Stimulated activated CD4-positive, alpha-beta T cell treated with anti-CD3 and anti-CD28 coated beads, Interleukin-1b, Interleukin-23, amount 100 ng/mL, for 1 hour (primary cell): ENCODE measurements at places on chromosomes 1 and 21.

DNA sequence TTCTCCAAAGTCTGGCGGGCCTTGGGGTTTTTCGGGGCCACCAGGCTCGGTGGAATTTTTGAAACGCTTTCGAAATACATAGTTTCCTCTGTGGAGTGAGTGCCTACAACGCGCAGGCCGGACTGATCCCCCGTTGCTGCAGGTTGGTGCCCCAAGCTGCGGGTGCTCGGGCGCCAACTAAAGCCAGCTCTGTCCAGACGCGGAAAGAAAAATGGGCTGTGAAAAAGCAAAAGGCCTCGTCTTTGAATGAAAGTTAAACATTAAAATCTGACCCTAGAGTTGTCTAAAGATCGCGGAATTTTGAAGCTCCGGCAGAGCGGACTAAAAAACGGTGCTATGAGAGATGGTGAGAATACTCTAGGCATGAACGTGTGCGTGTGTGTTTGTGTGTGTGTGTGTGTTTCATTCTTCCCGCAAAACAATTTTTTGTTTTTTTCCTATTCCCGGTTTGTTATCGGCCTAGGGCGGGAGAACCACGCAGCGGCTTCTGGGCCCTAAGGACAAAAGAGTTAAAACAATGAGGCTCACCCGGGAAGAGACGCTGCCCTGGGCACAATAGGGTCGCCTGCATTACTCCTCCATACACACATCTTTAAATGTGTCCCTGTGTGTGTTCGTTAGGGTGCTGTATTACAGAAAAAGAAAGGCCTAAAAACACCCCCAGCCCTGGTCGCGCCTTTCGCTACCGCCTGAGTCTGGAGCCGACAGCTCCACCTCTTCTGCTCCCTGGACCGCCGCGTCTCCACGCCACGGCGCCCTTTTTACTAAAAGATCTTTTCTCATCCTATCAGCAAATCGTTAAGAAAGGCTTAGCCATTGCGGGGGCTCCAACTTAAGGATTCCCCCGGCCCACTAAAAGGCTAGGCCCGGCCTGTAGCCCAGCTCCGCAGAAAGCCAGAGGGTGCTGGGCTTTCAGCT is 3.2 kb downstream of the TBX15 start:
- DNase-seq: no peak

- no peak for DNase-seq
Observed at GRCh38 chr1:159892944-159893343, 7.0 kb downstream of the CFAP45 start.

GRCh38 chr1:155026588-155026987 is 7.0 kb downstream of the DCST2 start:
- no peak for DNase-seq

GRCh38 chr1:2347409-2347785 is 44.0 kb downstream of the MORN1 start:
- DNase-seq: no peak

GRCh38 chr1:83113652-83114051 is 885.3 kb downstream of the TTLL7 start:
- no peak for DNase-seq

DNA sequence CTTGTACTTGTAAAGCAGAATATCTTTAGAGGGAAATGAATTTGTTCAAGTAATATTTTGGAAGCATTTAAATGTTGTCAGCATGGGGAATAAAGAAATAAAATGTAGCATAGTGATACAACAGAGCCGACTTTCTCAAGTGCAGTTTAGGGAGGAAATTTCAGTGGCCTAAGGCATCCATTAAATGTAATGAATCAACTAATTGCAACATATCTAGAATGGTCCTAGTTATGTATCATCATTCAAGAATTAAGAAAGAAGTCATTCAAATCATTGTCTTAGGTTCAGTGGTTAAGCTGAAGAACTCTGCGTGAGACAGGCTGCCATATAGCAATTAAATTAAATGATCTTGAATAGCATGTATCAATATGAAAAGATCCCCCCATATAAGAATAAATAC is 360.7 kb downstream of the TBX15 start:
- no peak for DNase-seq

DNA sequence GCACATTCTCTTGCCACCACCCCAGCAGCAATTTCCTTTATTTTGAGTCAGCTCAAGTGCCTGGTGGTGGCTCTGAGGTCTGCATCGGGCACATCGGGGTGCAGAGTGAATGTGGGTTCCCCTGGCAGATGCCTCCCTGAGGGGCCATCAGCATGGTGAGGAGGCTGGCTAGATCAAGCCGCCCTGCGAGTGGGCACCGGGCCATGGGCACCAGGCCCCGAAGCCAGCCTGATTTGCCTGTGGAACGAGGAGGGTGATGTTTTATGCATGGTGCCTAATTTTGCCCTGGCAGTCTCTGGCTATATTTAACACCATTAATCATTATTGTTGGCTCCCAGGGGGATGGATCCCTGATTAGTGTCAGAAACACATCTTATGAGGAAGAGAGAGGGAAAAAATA is 36.3 kb downstream of the ACTL8 start:
- no peak for DNase-seq

- no peak for DNase-seq
Observed at GRCh38 chr1:98201666-98202081, 280.8 kb upstream of the DPYD start.

GRCh38 chr1:46623743-46624644 is 7.4 kb upstream of the MOB3C start:
- DNase-seq: no peak

GRCh38 chr1:111665497-111665896 is 45.9 kb downstream of the RAP1A start:
- no peak for DNase-seq

- DNase-seq: no peak
Observed at GRCh38 chr1:40627987-40628902, 37.2 kb downstream of the RIMS3 start.

GRCh38 chr1:205199090-205199930 is 12.2 kb downstream of the DSTYK start:
- no peak for DNase-seq

DNA sequence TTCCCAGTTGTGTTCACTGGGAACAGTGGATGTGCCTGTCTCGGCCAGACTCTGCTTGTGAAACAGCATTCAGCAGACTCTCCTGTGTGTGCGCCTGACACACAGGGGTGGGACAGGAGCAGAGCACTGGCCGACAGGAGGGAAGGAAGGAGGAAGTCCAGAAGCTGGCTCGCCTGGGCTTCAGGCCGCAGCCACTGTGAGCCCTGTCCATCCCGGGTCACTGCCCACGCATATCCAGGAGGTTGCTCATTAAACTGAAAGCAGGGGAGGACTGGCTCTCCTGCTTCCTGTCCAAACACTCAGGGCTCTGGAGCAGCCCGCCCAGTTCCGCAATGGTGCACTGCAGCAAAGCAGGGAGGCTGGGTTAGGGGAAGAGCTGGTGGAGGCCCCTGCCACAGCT is 218.7 kb upstream of the VAMP3 start:
- DNase-seq: no peak

- DNase-seq: no peak
Observed at GRCh38 chr1:188489336-188490112, 1660.8 kb downstream of the PLA2G4A start.

- DNase-seq: peak; percentile 7
Observed at GRCh38 chr1:17207966-17208418, 3.1 kb downstream of the PADI1 start.

DNA sequence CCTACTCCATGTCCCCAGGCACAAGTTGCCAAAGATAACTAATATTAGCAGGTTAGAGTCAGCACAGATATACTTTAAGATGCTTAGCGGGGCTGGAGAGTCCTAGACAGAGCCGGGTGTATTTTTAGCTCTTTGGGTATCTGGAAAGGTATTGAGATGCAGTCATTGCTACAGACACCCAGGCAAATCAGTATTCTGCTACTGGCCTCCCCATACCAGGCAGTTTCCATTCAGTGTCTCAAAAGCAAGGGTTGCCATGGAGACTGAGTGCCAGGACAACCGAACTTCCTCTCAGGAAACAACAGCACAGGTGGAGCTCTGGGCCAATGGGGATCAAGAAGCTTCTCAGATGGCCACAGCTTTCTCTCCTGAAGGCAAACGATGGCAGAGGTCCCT is 45.3 kb downstream of the KCNC4 start:
- DNase-seq: no peak

DNA sequence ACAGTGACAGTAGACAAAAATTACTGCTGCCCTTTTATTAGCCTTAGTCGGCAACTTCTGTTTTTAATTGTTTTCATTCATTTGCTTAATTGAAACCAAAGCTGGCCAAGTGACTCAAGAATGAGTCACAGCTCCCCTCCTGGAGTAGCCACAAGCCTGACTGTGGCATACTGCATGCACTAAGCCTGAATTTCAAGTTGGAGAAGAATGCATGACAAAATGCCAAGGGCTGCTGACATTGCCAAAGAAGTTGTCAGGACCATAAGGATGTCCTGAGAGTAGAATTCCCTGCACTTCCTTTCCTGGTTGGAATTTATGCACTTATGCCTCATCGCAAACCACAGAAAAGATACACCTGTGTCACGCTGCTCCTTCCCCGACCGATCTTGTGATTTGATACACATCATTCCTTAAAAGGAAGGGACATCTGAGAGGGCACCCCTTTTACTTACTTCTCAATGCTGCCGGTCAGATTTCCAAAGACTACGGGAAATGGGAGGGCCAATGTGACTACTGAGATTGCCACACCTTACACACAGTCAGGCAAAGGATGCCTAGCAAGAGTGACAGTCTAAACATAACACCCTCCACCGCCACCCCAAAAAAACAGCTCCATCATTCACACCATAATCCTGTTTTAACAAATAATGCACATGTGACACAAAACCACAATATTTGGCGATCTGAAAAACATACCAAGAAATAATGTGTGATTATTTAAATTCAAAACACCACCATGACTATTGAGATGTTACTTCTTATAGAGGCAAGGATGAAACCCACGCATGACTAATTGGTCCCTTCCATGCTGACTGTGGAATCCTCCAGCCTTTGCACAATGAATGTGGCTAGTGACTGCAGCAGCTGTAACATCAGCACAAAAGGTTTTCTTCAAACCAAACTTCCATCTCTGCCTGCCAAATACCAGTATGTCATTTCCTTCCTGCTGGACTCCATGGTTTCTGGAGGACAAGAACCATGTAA is 28.2 kb downstream of the VAV3 start:
- DNase-seq: no peak

GRCh38 chr1:218823291-218823900 is 350.3 kb upstream of the LYPLAL1 start:
- DNase-seq: no peak

DNA sequence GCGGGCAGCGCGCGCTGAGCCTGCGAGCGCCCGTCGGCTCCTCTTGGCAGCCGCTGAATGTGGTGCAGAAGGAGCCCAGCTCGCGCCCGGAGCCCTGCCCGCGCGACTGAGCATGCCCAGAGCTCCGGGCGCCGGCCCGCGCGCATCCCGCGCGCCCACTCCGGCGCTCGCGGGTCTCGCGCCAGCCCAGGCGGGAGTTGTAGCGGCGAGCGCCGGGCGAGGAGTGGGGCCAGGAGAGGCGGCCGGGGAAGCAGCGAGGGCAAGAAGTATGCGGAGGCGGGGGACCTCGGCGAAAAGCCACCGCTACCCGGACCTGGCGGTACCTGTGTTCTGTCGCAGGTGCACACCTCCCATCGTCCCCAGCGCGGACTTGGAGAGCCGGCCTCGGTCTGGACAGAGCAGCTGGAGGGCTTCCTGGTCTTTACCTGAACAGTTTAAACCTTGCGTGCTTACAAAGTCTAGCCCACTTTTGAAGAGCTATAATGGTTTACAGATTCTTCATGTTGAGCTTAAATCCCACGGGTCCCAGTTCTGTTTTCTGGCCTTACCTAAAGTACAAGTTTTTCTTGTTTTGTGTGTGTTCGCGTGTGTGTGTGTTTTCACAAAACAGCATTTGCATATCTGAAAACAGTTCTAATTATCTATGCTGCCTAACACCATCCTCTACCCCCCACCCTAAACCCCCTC is at the start of gene DDAH1:
Gene DDAH1, minus strand, starts transcription at position 61 of the 687 bp plus-strand sequence. CDS start 114 bp downstream, outside the sequence.
- no peak for DNase-seq

- DNase-seq: no peak
Observed at GRCh38 chr1:12597792-12598191, 20.2 kb downstream of the DHRS3 start.

GRCh38 chr1:106980121-106980520 is 76.4 kb upstream of the PRMT6 start:
- no peak for DNase-seq

DNA sequence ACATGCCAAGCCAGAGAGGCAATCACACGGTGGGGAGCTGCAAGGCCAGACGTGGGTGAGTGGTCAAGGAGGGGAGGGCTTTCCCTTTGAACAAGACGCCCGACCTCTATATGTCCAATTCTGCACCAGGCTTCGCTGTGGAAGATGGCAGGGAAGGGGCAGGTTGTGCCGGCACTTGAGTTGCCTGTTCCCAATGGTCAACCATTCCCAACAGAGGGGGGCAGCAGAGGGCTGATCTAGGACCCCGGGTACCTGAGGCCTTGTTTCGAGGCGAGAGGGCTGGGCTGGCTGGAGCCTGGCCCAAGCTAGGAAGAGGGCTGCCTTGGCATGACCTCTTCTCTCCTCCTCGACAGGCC is 64.9 kb downstream of the TMEM53 start:
- DNase-seq: no peak

- no peak for DNase-seq
Observed at GRCh38 chr1:1182491-1183220, 9.0 kb downstream of the TTLL10 start.

- no peak for DNase-seq
Observed at GRCh38 chr21:32368386-32368785, 24.4 kb downstream of the URB1 start.

GRCh38 chr1:19775831-19776230 is 23.9 kb downstream of the TMCO4 start:
- DNase-seq: no peak

- no peak for DNase-seq
Observed at GRCh38 chr21:36756527-36756926, 57.6 kb downstream of the SIM2 start.

- no peak for DNase-seq
Observed at GRCh38 chr1:185412385-185413087, 95.5 kb upstream of the IVNS1ABP start.

DNA sequence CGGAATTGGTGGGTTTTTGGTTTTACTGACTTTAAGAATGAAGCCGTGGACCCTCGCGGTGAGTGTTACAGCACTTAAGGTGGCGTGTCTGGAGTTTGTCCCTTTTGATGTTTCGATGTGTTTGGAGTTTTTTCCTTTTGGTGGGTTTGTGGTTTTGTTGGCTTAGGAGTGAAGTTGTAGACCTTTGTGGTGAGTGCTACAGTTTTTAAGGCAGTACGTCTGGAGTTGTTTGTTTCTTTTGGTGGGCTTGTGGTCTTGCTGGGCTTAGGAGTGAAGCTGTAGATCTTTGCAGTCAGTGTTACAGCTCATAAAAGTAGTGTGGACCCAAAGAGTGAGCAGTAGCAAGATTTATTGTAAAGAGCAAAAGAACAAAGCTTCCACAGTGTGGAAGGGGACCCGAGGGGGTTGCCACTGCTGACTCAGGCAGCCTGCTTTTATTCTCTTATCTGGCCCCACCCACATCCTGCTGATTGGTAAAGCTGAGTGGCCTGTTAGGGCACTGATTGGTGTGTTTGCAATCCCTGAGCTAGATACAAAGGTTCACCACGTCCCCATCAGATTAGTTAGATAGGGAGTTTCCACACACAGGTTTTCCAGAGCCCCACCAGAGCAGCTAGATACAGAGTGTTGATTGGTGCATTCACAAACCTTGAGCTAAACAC is 20.9 kb downstream of the HENMT1 start:
- peak; percentile 18 for DNase-seq
